Activated T-helper 1 cell treated with Interleukin-2 at 50 U/mL for 16 hours (primary cell): ENCODE measurements at places on chromosomes 6 and 20.

GRCh38 chr6:72864799-72865198 is 242.9 kb downstream of the KCNQ5 start:
- no peak for DNase-seq

DNA sequence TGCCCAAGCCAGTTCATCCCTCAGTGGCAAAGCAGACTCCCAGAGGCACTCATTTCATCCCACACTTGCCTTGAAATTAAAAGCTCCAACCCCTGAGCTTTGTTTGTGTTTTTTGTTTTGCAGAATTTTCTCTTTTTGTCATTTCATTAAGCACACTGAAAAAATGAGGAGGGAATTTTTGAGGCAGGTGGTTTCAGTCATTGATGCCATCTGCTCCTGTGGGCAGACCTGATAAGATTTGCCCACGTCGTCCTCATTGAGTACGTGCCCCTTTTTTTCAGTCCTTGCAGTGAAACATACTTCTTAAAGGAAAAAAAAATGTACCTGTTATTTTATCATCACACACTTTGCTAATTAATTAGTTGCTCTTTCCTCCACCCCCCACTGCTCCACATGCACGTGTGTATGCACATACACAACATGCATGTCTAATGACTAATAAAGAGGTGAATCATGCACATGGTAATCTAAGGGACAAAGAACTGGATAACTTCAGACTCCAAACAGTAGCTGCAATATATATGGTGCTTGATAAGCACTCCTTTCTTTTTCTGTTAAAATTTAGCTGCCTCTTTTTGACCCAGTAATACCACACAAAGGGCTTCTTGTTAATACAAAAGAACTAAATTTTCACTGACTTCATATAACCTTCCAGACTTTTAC is 102.1 kb upstream of the TMEM181 start:
- no peak for DNase-seq

DNA sequence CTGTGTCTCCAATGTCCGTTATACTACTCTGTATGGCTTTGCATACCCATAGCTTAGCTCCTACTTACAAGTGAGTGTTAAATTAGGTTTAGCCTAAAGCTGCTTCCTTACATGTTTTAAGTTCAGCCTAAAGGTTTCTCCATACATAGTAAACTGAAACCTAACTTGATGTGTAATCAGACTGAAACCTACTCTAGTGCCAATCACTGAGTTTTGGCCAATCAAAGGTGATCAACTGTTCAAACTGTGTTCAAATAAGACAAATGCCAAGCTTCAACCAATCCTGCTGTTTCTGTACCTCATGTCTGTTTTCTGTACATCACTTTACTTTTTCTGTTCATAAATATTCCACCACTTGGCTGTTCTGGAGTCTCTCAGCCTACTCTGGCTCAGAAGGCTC is 20.0 kb downstream of the HLA-DOA start:
- no peak for DNase-seq

- DNase-seq, result no peak
Measured at GRCh38 chr6:65646544-65646943, 60.5 kb downstream of the EYS start.

GRCh38 chr6:31734821-31735406 is 1.4 kb downstream of the CLIC1 start:
- DNase-seq, result peak; percentile 36
